ENCODE measurements at places on chromosomes 2 and 18.

- DNase-seq: no peak
Measured at GRCh38 chr18:57698571-57699276, 77.1 kb upstream of the NARS1 start.

- DNase-seq: no peak
Measured at GRCh38 chr2:79860228-79861058, 347.6 kb downstream of the CTNNA2 start.

DNA sequence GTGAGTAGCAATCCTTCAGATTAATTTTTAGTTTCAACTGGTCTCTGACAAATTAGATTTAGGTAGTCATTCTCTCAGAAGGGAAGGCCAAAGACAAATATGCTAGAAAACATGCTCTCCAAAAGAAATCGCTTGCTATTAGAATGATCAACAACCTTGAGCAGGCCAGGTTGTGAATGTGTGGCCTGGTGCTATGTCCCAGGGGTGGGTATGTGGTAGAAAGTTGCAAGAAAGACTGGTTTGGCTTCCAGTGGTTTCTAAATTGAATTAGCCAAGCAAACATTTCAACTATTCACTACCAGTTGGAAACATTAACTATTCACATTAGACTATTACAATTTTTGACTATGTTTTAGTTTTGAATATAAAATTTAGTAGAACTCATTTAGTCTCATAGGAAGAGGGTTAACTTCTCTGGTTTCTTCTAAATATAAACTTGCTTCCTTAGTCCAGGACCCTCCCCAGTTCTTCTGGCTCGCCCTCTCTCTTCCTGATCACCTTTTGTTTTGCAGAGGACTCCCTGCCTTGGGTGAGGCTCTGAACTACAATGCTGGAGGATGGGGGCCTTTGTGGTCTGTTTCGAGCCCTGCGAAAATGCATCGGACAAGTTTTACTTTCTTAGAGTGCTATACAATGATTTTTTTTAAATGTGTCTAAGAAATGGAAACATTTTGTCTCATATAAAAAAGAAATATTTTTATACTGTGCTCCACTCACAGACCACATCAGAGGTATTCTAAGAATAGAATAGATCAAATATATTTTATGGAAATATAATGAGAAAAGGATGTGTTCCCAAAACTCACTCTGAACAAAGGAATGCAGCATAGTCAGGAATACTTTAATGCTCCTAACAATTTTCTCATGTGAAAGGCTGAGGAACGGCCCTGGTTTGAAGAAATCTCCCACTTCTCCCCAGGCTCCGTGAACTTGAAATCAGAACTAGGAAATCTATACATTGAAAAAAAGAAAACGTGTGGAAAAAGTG, 375.0 kb upstream of the ZEB2 start:
- no peak for DNase-seq

GRCh38 chr2:96359310-96359709, 23.7 kb downstream of the NCAPH start:
- no peak for DNase-seq

- no peak for DNase-seq
Measured at GRCh38 chr2:185484602-185485001, 254.0 kb upstream of the FSIP2 start.

DNA sequence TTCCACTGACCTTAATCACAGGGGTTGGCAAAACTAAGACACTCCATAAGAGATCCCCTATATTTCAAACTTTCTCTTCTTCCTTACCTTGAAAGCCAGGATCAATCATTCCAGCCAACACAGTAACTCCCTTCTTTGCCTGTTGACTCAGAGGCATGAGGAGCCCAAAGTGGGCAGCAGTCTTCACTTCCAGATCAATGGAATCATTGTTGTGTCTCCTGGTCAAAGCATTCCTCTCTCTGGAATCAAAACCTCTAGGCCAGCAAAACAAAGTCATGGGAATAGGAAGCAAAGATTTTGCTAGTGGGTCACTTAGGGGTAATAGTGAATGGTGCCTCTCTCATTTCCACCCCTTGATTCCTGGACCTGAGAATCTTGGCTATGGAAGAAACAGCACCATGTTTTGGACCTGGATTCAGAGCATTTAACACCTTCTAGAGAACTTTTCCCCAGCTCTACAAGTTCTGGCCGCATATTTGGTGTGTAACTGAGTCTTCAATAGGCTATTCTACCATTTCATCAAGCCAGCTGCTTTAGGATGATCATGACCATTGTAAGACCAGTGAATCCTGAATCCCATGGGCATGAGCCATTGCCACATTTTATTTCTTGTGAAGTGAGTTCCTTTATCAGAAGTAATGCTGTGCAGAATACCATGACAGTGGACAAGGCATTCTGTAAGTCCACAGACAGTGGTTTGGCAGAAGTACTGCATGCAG, 65.7 kb upstream of the SERPINE2 start:
- DNase-seq: no peak

- peak; percentile 10 for DNase-seq
Measured at GRCh38 chr2:207926133-207926988, 99.0 kb downstream of the PLEKHM3 start.

GRCh38 chr2:28155627-28156026, 237.0 kb upstream of the FOSL2 start:
- DNase-seq: no peak

DNA sequence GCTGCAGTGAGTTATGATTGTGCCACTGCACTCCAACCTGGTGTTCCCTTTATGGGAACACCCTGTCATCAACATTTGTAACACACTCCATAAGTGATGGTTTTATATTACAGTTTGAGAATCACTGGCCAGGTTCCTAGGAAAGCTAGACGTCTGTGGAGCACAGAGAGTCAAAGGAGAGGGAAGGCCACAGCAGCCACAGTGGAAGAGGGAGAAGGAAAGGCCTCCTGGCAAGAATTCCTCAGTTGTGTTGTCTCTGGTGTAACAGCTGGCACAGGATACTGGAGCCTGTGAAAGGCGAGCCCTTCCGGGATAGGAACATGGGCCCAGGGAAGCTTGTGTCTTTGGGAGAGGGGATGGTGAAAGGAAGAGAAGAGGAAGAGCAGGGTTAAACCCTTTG, 360.5 kb upstream of the PIK3C3 start:
- DNase-seq: no peak

DNA sequence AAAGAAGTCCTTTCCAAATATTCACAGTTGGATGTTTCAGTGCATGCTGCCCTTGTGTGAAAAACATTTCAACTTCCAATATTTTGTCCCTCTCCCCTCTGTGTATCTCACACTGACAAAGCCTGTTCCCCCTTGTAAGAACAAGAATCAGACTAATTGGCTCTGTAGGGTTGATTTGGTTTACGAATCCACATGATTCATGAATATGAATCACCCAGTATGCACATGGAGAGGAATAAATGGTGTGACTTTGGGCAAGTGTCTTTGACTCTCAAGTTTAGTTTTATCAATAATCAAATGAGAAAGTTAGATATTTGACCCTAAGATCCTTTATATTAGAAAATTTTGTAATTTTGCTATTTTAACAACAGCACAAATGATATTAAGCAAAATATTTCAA, 9.3 kb upstream of the CDH20 start:
- no peak for DNase-seq

- no peak for DNase-seq
Measured at GRCh38 chr2:113826346-113827285, 63.3 kb upstream of the ACTR3 start.

GRCh38 chr2:74548900-74549826, 4.6 kb downstream of the LOXL3 start:
- DNase-seq: no peak

- no peak for DNase-seq
Measured at GRCh38 chr2:120219766-120220165, 3.4 kb downstream of the TMEM185B start.

GRCh38 chr2:186962085-186962747, 113.2 kb upstream of the ZSWIM2 start:
- no peak for DNase-seq

DNA sequence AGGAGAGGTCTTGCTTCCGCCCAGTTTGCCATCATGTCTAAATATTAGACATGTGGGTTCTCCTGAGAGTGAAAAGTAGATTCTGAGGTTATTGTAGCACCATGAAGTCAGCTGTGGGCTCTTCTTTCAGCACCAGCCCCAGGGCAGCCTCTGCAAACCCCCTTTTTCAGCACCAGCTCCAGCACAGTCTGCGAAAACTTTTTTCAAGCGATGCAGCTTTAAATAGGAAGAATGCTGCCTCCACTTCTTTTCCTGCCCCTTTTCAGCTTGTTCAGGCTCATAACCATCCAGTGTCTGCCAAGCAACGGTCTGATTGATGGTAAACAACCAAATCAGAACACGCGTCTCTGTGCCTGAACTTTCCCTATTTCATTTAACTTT, at the start of gene COL5A2:
TSS of gene COL5A2 (minus strand) at position 192 of the 381 bp plus-strand sequence. CDS start at position 35, 157 bp downstream.
- peak; percentile 89 for DNase-seq

- DNase-seq: no peak
Measured at GRCh38 chr2:105824446-105824845, 79.7 kb downstream of the NCK2 start.

- DNase-seq: no peak
Measured at GRCh38 chr2:216774180-216774579, 78.8 kb upstream of the IGFBP5 start.

DNA sequence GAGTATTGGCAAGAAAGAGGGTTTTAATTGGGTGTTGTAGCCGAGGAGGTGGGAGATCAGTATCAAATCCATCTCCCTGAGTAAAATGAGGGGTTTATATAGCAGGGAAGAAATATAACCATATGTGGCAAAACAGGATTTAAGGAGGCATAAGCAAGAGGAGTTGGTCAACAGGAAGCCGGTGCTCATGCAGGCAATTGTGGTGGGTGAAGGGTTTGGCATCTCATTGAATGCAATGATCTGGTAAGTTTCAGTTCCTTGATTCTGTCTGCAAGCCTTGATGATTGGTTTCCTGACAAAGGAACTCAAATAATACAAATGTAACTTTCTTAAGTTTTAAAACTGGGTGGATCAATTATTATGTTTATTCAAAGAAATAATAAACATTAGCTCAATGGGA, 564.4 kb upstream of the LINC00305 start:
- no peak for DNase-seq

- peak; percentile 91 for DNase-seq
Measured at GRCh38 chr2:109322111-109322510, 193.1 kb downstream of the SH3RF3 start.

DNA sequence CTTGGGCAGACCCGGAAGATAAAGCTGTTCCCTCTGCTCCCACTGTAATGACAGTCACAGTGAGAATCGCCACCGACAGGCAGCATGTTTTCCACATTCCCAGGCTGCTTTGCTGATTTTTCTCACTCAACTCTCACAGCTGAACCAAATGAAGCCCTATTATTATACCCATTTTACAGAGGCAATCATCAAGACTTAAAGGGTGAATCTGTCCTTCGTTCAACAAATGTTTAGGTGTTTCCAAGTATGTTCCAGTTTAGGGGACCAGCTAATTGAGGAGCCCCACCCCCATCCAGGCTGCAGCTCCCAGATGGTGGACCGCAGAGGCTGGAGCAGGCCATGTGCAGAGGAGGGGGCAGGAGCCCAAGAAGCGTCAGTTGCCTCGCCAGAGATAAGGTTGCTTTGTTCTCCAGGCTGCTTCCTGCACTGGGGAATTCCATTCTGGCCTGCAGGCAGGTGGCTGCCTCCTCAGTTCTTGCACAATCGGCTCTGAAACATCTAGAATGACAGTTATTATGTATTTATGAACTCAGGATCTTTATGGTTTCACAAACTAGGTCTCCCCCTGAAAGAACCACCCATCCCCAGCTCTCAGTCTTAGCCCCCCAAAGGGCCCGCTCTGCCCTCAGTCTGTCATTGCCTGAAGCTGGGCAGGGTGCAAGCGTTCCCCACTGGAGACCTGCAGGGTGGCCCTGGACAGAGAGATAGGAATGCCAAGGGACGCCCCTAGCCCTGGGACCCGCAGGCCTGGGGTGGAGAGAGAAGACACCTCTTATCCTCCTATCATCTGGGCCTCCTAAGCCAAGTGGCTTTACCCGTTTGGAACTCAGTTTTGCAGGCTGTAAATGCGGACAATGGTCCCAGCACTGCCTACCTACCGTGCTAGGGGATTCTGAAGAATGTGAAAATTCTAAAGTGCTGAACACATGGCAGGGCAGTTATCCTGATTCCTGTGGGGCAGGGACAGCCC, 49.1 kb upstream of the MYCN start:
- no peak for DNase-seq

DNA sequence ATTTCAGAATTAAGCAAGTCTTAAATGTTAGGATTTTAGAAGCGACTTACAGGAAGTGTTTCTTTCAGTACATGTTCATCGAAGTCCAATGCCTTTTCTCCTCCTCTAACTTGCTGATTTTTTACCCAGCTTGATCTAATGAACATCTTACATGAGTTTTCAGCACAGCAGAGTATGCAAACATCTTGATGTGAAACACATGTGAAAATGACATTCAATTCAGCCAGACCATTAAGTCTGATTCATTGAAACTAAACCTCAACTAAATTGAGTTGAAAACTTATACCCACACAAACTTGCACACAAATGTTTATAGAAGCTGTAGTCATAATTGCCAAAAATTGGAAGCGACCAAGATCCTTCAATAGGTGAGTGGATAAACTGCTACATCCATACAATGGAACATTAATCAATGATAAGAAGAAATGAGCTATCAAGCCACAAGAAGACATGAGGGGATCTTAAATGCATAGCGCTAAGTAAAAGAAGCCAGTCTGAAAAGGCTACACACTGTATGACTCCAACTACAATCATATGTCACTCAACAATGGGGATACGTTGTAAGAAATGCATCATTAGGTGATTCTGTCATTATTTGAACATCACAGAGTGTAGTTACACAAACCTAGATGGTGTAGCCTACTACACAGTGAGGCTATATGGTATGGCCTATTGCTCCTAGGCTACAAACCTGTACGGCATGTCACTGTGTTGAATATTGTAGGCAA, 18.5 kb downstream of the PSTPIP2 start:
- DNase-seq: peak; percentile 75

DNA sequence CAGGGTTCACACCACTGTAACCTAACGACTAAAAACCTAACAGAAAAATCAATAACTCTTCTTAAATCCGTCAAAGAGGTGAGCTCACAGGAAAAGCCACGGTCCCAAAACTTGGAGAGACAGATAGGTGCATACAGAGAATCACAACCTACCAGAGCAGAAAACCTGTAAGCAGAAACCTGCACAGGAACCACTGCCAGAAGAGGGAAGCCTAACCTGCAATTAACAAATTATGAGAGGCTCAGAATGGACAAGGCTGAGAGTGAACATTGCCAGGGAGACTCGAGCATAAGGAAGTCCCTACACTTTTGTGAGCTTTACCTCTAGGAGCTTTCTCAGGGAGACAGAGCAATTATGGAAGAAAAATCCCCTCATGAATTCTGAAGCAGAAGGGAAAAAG, 156.2 kb upstream of the NETO1 start:
- DNase-seq: no peak

Data from AG09319 (cell line).